Posterior cingulate gyrus (tissue), 11 donors: ENCODE measurements at places on chromosomes 3 and 15.

- DNase-seq, result no peak
Observed at GRCh38 chr3:135329479-135329878, 534.4 kb downstream of the EPHB1 start.

- DNase-seq, result peak; percentile 97
Observed at GRCh38 chr3:42701371-42702065, 1.1 kb downstream of the HHATL start.

- DNase-seq, result no peak
Observed at GRCh38 chr3:73723596-73723995, 98.9 kb upstream of the PDZRN3 start.

DNA sequence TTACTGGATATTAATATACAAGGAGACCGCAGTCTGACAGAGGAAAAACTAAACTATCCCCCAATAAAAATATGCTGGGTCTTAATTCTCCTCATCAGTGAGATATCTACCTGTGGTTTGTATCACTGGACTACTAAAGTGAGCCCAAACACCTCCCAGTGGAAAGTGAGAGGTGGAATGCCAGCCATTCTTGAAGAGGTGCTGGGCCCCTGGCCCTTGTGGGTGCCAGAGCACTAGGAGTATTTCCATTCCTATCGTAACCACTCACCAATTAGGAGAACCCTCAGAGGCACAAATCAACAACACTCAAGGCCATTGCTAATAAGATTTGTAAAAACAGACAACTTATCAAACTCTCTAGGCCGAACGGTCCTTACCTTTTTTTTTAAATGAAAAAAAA is 121.5 kb upstream of the TSPAN3 start:
- no peak for DNase-seq

DNA sequence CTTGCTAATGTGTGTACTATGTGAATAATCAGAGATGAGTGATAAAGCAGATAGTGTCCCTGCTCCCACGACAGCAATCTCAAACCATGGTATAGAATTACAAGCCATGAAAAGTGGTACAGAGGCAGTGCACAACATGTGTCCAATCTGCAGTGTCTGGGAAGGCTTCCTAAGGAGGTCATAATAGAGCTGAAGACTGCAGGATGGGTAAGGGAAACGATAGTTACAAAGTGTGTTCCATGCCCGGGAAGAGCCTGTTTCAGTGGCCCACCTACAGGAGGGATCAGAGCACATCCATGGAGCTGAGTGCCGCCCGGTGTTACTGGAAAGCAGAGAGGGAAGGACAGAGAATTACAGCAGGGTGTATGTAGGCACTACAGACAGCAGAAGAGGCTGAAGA is 48.9 kb downstream of the PAK2 start:
- DNase-seq, result no peak

DNA sequence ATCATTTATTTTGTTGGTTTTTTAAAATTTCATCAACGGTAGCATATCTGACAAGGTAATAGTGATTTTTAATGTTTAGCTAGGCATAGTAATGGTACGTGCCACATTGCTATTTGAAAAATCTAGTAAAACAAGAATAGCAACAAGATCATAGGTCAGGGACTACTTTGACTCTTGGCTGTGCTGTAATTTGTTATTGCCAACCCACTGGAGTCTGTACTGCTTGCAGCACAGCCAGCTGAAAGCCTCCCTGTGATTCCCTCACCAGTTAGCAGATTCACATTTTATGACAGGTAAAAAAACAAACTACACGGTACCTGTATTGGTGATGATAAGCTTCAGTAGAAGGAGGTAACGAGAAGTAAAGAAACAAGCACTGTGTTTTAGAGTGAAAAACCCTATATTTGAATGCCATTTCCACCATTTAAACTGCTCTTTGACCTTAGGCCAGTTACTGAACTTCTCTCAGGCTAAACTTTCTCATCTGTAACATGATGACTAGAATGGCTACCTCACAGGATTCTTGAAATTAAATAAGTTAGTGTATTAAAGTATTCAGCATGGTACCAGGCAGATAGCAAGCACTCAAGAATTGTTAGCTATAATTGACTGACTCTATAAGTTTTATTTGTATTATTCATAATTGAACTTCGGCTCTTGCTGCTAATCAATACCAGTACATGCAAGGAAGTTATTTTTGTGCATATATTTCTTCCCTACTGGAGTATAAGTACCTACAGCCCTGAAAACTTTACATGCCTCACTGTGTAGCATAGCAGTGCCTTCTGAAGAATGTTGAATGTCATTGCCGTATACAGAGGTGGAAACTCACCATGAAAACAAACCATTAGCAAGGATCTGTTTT is 16.1 kb downstream of the FILIP1L start:
- DNase-seq, result no peak

- peak; percentile 80 for DNase-seq
Observed at GRCh38 chr3:195221015-195221853, 49.7 kb downstream of the XXYLT1 start.

DNA sequence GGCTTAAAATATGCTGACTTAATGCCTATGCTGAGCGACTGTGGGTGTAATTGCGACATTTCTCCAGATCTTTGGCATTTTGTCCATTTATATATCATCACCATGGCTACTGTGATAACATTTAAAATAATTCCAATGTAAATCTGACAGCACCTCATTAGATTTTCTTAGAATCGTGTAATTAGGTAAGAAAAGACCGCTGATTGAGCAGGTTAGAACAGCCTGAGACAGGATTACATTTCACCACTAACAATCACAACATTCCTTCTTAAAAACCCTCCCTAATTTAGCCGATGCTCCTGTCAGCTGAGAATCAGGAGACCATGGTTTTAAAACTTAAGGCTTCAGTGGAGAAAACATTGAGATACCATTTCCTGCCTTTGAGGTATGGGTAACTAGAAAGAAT is 455.3 kb upstream of the PDZRN3 start:
- DNase-seq, result no peak

DNA sequence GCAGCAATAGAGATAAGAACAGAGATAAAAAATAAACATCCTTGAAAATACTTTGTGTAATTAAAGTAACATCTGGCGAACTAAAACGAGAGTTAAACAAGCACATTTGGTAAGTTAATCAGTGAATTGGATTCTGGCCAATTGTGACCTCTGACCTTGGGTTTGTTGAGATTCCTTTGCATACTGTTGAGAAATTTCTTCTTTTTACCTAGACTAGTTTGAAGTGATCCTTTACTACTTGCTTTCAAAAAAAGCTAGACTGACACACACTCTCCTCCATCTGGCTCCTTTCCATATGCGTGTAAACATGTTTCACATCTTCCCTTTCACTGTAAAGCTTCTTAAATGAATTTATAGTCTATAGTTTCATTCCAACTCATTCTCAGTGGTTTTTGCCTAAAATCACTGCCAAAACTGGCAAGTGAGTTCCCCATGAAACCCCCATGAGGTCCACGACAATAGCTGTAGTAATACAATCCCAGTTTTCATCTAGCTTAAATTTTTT is 17.3 kb upstream of the GBE1 start:
- DNase-seq, result no peak

DNA sequence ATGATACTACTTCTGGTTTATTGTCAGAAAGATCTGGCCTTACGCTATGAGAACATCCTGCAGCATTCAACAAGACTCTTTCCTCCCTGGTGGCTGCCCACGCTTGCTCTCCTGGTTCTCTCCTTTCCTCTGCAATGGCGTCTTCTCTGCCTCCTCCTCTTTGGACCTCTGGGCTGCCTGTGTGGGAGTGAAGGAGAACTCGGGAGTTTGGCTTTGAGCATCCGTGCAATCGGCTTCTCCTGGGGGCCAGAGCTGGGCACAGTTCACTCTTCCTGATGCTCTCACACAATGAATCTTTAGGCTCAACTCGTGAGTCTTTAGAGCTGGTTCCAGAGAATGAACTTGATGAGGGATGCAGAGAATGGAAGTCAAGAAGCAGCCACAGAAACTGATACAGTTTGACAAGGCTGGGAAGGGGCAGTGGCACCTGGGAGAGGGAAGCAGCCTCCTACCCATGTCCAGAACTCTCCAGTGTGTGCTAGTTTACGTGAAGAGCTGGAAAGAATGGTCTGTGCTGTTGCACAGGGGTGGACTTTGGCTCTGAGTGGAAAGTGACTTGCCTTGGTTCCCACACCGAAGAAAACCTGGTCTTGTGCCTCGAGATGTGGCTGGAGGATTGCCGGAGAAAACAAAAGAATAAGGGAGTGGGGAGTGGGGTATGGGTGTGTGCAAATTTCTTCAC is 37.9 kb downstream of the RPLP1 start:
- DNase-seq, result no peak

DNA sequence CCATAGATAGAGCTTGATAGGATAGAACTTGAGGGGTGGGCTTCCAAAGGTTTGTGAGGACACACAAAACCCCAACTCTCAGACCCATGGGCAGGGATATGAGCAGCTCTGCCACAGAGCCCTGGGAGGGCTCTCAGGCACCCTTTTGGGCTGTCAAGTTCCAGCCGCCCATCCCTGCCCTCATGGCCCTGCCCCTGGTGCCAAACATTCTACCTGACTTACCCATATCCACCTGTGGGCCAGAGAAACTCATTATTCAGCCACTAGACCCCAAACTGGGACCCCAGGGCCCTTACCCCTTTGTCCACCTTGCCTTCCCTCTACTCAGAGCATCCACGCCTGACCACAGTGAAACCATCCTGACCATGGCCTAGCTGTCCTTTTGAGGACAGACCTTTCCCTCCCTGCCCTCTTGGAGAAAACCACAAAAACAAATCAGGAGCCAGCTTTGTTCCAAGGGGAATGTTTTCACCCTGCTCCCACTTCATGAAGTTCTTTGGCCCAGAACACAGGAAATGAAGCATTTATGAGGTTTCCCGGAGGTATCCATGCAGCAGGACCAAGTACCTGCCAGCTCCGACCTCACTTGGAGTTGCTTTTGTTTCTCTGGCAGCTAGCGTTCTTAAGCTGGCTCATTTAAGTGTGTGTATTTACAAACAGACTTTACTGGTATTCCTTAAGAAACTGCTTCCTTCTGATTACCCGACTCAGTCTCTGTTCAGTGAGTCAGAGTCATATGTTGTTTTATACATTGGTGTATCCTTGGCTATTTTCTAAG is 34.2 kb upstream of the GALNT15 start:
- DNase-seq, result no peak

- no peak for DNase-seq
Observed at GRCh38 chr3:2423143-2423542, 324.5 kb downstream of the CNTN4 start.

DNA sequence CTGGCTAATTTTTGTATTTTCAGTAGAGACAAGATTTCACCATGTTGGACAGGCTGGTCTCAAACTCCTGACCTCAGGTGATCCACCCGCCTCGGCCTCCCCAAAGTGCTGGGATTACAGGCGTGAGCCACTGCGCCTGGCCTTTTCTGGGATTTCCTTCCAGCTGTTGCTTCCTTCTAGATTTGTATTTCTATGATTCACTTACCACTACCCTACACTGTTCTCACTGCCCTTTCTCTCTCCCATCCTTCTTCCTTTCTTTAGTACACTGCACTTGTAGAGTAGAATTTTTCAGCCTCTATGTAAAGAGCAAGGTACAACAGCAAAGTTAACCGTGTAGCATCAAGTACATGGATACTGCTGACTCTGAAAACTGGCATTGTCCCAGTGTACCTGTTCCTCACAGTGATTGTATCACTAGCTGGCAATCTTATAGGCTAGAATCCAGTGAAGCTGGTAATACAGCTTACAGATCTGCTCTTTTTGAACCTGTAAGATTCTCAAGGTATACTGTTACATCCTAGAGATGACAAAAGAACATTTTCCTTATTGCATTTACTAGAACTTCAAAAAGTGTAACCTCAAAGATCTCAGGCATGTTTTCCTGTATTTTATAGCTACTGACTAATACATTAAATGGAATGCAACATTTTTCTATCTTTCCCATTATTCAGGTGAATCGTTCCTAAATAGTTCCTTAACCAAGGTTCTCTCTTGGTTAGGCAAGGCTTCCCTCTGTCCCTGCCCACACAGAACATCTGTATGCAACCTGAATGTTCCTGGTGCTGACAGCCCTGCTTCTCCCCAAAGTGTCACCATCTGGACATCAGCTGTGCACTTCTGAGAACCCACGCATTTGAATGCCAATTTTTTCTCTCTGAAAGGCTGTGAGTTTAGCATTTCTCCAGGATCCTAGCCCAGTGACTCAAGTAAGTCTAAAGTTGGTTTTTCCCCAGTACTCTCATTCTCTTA is 74.1 kb upstream of the RAP2B start:
- no peak for DNase-seq

DNA sequence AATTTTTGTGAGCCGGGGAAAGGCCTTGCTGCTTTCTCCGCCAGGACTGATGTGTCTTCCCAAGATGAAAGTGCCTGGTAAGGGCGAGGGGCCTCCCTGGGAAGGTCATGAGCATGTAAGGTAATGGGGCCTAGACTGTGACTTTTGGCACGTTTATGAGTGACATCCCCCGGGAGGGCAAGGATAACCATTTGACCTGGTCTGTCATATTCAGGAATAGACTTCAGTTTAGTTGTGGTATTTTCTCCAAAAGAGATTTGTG is 631 bp upstream of the CNBP start:
- no peak for DNase-seq

DNA sequence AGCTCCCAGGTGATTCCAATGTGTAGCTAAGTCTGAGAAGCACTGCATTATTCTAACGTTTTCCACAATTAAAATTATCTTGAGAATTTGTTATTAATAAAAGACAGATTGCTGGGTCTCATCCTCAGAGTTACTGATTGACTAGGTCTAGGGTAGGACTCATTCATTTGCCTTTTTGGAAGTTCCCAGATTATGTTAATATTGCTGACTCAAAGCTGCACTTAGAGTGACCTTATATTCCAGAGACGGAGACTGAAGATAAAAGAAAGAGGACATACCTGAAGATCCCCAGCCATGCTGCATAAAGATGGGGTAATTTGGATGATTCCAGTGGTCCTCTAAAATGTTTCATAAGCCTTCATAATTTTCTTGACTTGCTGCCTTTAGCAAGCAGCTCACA is 81.8 kb downstream of the PLSCR2 start:
- no peak for DNase-seq

- no peak for DNase-seq
Observed at GRCh38 chr3:42672515-42672914, 12.8 kb upstream of the KLHL40 start.

GRCh38 chr15:31280831-31281216 is 45.8 kb upstream of the KLF13 start:
- DNase-seq, result peak; percentile 77
